Activated CD8-positive, alpha-beta memory T cell treated with anti-CD3 and anti-CD28 coated beads, Interleukin-2, amount 10 ng/mL, durations not matched to agents 7 days and 5 days (primary cell): ENCODE measurements at places on chromosomes 5 and 9. TPM values are rescaled to one million over a fixed set of nuclear protein-coding genes. Genes with fewer than 3 reads are reported as not detected.

GRCh38 chr9:112550531-112550930 lies 63.9 kb downstream of the KIAA1958 start:
- H3K36me3 ChIP-seq, result peaks cover 6% of the 10 kb centered on the region
- no peaks in the 10 kb centered on the region for H3K27me3 ChIP-seq
- no peak overlapping the region for H3K4me3 ChIP-seq
- no peak for DNase-seq
- H3K4me1 ChIP-seq, result peaks cover 10% of the 10 kb centered on the region

DNA sequence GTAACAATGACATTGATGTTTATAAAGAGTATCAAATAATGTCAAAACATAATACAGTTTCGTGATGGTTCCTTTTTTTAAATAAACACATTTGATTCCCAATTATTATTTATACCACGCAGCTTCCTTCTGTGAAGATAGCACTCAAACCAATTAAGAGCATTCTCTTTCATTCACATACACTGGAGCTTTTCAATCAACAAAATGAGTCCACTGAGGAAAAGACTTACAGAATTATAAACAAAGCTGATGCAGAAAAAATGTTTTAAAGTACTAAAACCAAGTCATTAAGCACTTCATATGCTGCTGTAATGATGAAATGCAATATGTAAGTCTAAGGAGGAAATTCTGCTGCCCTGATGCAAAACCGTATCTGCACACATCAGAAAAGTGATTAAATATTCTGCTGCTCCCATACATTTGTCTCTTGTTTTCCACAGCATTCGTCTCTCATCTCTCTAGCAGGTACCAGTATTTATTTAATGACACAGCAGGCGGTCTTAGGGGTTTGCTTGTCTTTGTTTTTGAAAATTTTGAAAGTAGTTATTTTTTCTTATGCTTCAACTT lies 147.1 kb downstream of the CDH10 start:
- no peaks in the 10 kb centered on the region for H3K27me3 ChIP-seq
- H3K36me3 ChIP-seq, result no peaks in the 10 kb centered on the region
- no peak overlapping the region for H3K4me3 ChIP-seq
- DNase-seq, result no peak
- no peaks in the 10 kb centered on the region for H3K4me1 ChIP-seq

DNA sequence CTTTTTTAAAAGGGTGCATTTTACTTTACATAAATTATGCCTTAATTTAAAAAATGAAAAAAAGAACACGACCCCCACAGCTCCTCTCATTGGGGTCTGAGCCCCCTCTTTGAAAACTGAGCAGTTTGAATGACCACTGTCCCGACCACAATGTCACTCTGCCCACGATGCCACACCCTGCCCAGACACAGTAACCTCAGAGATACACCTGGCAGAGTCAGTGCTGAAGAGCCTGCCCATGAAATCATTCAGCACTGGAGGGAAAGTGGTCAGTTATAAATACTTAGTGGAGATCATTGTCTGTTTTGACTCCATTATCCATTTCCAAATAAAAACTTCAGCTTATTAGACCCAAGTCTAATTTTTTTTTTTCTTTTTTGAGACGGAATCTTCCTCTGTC lies 49.3 kb downstream of the DNAJC21 start:
- no peak overlapping the region for H3K4me3 ChIP-seq
- H3K36me3 ChIP-seq, result no peaks in the 10 kb centered on the region
- H3K27me3 ChIP-seq, result peaks cover 5% of the 10 kb centered on the region

GRCh38 chr5:157279605-157280239 lies 13.8 kb downstream of the CYFIP2 start:
- peaks cover 59% of the 10 kb centered on the region for H3K36me3 ChIP-seq
- H3K27ac ChIP-seq, result peak overlapping the region; percentile 20
- no peak overlapping the region for H3K4me3 ChIP-seq
- peaks cover 78% of the 10 kb centered on the region for H3K4me1 ChIP-seq
- H3K27me3 ChIP-seq, result no peaks in the 10 kb centered on the region
- DNase-seq, result no peak

- H3K36me3 ChIP-seq, result no peaks in the 10 kb centered on the region
- no peaks in the 10 kb centered on the region for H3K27me3 ChIP-seq
- H3K4me1 ChIP-seq, result no peaks in the 10 kb centered on the region
- H3K27ac ChIP-seq, result no peak overlapping the region
Measured at GRCh38 chr5:92635001-92635461, 946.0 kb downstream of the NR2F1-AS1 start.

Gene LCN1
- not detected for total RNA-seq
